ENCODE measurements at places on chromosomes 2 and 18.

DNA sequence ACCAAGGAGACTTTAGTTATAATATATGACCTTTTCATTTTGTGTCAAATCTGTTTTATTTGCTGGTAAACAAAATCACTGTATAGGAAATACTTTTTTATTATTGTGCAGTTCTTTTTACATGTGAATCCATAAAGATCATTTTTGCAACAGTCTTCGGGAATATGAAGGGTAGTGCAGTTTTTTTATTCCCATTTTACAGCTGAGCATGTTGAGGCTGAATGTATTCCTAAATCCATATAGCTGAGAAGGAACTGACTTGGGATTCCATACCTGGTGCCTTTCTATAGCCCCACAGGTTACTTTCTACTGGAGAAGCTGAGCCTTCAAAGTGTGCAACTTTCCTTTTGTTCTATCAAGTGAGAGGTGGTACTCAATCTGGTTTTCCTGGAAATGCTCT lies 29.6 kb downstream of the RHOB start:
- H3K4me3 ChIP-seq = no peak overlapping the region
- H3K4me1 ChIP-seq = peaks cover 15% of the 10 kb centered on the region
- H3K36me3 ChIP-seq = no peaks in the 10 kb centered on the region
- no peak overlapping the region for H3K27ac ChIP-seq

GRCh38 chr2:240346753-240347372 lies 88.6 kb upstream of the GPC1 start:
- H3K27ac ChIP-seq = no peak overlapping the region
- no peaks in the 10 kb centered on the region for H3K36me3 ChIP-seq
- H3K27me3 ChIP-seq = peaks cover 4% of the 10 kb centered on the region
- H3K4me1 ChIP-seq = peaks cover 23% of the 10 kb centered on the region
- no peak overlapping the region for H3K4me3 ChIP-seq

- peaks cover 4% of the 10 kb centered on the region for H3K36me3 ChIP-seq
- no peak for DNase-seq
- peaks cover 31% of the 10 kb centered on the region for H3K4me1 ChIP-seq
- H3K4me3 ChIP-seq = peak overlapping the region; percentile 98
- H3K27ac ChIP-seq = peak overlapping the region; percentile 93
Measured at GRCh38 chr2:105328281-105329196, 996 bp downstream of the TGFBRAP1 start.

DNA sequence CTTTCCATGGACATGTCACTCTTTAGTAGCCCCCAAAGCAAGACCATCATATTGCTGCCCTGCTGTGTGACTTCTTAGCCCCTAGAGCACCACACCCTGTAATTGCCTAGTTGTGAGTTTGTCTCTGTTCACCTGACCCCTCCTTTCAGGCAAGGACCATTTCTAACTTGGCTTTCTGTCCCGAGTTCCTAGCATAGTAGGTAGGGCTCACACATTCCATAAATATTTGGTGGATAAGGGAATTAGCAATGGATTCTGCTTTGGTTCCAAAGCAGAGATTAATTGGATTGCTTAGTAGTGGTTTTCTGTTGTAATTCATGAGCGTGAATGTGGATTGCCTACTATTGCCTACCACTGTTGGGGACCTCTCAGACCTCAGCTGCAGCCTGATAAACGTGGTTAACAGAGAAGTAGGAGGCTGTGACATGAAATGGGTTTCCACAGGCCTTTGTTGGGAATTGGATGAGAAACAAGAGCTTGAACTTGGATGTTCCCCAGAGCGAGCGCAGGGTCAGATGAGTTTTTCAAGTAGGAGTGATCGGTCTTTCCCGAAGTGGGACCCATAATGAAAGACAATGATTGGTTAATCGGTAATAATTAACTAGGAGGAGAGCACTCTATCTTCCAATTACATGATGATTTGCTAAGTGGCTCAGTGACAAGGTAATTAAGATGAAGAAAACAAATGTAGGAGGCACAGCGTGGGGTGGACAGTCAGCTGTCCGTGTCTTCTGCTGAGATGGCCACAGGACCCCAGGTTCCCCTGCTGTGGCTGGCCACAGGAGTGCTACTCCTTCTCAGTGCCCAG lies 13.4 kb upstream of the UGT1A1 start:
- H3K4me3 ChIP-seq = no peak overlapping the region
- no peaks in the 10 kb centered on the region for H3K36me3 ChIP-seq
- no peaks in the 10 kb centered on the region for H3K4me1 ChIP-seq
- DNase-seq = no peak
- H3K27ac ChIP-seq = no peak overlapping the region

- peaks cover 7% of the 10 kb centered on the region for H3K27me3 ChIP-seq
- no peaks in the 10 kb centered on the region for H3K36me3 ChIP-seq
- no peak for DNase-seq
- H3K4me1 ChIP-seq = peaks cover 7% of the 10 kb centered on the region
- no peak overlapping the region for H3K4me3 ChIP-seq
Measured at GRCh38 chr2:237833546-237833945, 25.9 kb upstream of the RAMP1 start.

GRCh38 chr18:32295604-32296003 lies 105.8 kb downstream of the MEP1B start:
- H3K4me3 ChIP-seq = no peak overlapping the region
- DNase-seq = no peak
- H3K27ac ChIP-seq = no peak overlapping the region
- H3K4me1 ChIP-seq = no peaks in the 10 kb centered on the region

DNA sequence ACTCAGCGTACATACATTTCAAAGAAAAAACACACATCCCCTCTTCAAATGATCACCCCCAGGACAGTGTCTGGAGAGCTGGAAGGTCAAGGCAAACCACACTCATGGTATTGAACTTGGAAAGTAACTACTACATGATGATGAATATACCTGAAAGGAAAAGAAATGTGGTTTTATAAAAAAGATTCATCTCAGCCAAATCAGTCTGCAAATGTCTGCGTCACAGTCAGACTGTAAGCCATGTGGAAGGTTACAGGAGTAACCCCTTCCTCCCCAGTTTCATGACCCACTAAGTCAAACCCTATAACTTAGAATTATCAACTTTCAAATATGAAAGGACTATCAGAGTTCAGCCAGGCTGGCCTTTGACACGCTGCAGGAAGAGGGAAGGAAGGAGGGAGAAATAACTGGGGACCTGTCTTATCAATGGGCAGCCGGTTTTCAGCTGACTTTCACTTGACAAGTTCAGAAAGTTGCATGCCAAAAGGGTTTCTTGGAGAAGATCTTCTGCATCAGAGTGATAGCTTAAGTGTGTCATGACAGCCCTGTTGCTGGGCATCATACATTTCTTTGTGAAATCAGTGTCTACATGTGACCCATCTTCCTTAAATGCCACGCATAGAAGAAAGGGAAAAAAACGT lies 7.0 kb upstream of the BMP10 start:
- no peaks in the 10 kb centered on the region for H3K4me1 ChIP-seq
- no peak for DNase-seq
- H3K36me3 ChIP-seq = no peaks in the 10 kb centered on the region
- no peak overlapping the region for H3K27ac ChIP-seq

DNA sequence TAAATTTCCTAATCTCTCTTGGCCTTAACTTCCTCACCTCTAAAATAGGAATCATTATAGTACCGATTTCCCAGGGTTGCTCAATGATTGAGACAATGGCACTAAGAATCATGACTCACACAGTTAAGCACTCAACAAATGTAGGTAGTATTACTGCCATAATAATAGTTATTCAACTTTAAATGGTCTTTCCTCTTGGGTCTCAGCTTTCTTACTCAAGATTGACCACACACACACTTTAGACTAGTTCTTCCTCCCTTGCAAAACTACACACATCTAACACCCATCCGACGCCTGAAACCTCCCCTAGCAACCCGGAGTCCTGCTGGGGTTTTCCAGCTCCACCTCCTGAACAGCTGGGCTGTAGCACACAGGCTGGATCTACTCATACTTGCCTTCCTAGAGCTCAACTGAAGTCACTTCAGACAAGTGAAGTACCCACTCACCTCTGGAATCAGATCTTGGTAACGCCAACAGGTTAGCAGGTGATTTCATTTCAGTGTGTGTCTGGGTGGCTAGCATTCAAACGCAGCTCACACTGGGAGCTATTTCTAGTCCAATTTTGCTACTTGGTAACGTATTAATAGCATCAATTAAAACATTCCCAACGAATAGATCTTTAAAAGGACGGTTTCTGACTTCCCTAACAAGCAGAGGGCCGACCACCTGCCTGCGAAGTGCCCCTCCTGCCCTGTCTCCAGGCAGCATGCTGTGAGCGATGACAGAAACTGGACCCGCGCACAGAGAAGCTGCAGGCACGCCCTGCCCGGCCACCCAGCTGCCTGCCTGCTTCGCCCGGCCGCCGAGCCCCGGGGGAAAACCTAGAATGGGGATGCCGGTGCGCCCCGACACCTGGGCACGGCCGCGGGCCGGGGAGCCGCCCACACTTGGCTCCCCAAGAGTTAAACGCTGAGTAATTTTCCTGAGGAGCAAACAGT lies 1.1 kb downstream of the UXS1 start:
- peaks cover 62% of the 10 kb centered on the region for H3K4me1 ChIP-seq
- H3K4me3 ChIP-seq = peak overlapping the region; percentile 83
- peaks cover 25% of the 10 kb centered on the region for H3K36me3 ChIP-seq
- peaks cover 6% of the 10 kb centered on the region for H3K27me3 ChIP-seq
- peak; percentile 63 for DNase-seq
- peak overlapping the region; percentile 30 for H3K27ac ChIP-seq

- no peak for DNase-seq
- no peak overlapping the region for H3K4me3 ChIP-seq
- H3K27me3 ChIP-seq = peaks cover 3% of the 10 kb centered on the region
- no peaks in the 10 kb centered on the region for H3K36me3 ChIP-seq
Measured at GRCh38 chr2:55425431-55425831, 5.8 kb upstream of the CCDC88A start.

DNA sequence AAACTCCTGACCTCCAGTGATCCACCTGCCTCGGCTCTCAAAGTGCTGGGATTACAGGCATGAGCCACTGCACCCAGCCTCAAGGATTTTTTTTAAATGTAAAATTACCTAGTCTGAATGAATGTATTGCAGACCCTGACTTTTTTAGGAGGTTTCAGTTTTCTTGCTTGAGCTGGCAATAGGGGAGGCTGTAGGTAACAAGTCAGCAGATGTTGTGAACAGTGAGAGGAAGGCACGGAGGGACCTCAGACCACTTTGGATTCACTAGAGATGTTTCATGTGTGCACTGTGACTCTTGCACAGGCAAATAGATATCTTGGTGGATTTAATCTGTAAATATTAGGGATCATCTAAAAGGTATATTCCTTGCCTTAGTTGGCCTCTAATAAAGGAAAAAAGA lies 6.4 kb downstream of the NDUFV2 start:
- peaks cover 58% of the 10 kb centered on the region for H3K4me1 ChIP-seq
- no peak for DNase-seq
- H3K4me3 ChIP-seq = no peak overlapping the region
- H3K27ac ChIP-seq = peak overlapping the region; percentile 59
- H3K36me3 ChIP-seq = peaks cover 48% of the 10 kb centered on the region

DNA sequence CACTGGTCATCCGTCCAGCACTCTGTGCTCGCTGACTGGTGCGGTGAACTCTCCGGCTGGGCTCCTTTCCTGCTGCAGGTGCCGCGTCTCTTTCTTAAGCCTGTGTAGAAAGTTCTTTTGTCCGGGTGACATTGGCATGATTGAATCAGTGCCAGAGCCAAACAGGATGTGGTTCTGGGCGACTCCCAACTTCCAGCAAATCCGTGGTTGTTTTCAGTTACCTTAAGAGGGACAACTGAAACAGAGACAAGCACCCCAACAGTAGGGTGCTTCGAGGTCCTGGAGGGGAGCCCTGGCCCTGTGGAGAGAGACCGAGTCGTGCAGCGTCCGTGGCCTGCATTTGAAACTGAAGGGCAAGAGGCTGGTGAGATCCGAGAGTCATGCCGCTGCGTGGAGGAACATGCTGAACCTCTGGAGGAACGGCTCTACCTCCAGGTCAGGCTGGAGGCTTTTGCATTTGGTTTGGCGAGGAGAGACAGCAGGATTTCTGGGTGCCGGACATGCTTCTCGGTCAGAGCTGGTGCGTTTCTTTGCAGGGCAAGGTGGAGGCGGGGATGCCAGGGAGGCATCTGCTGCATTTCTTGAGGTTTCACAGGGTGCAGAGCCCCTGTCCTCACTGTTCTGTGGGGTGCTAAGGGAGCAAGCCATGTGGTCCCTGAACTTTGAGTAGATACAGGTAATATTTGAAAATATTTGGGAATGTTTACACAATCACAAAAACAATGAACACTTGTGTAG lies 26.8 kb downstream of the SH3BP4 start:
- no peak overlapping the region for H3K4me3 ChIP-seq
- DNase-seq = no peak
- no peak overlapping the region for H3K27ac ChIP-seq
- H3K4me1 ChIP-seq = peaks cover 75% of the 10 kb centered on the region

DNA sequence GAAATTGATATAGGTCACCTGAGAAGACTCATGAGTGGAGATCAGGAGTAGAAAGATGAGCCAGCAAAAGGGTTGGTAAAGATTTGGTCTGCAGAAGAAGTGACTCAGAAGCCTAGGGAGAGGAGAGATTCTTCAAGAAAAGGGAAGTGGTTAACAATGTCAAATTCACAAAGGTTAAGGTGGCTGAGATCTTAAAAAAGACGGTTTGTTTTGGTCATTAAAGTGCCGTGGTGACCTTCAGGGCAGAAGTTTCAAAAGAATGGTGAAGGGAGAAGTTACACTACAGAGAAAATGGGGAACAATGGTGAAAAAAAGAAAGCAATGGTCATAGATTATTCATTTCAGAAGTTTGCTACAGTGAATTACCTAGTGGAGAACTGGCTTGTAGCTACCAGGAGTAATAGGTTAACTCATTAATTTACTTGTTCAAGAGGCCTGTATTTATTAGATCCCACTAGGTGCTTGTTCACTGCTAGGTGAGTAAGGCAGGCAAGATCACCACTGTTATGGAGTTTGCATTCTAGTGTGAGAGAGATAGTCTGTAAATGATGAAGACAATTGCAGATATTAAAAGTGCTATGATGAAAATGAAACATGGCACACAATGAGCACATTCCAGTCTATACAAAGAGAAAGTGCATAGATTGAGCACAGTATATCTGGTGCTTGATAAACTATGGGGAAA lies 43.0 kb downstream of the FBXO48 start:
- H3K27ac ChIP-seq = no peak overlapping the region
- no peaks in the 10 kb centered on the region for H3K36me3 ChIP-seq
- no peaks in the 10 kb centered on the region for H3K4me1 ChIP-seq
- no peak for DNase-seq
- no peaks in the 10 kb centered on the region for H3K27me3 ChIP-seq

GRCh38 chr2:105416156-105416555 lies 17.3 kb upstream of the FHL2 start:
- H3K27me3 ChIP-seq = peaks cover 11% of the 10 kb centered on the region
- no peak for DNase-seq
- H3K4me1 ChIP-seq = peaks cover 13% of the 10 kb centered on the region
- no peak overlapping the region for H3K4me3 ChIP-seq
- no peak overlapping the region for H3K27ac ChIP-seq
